AG08395 (cell line): ENCODE measurements at places on chromosomes 3 and 15.

- DNase-seq, result peak; percentile 88
These were observed 48.0 kb upstream of the FSTL1 start for GRCh38 chr3:120498556-120499346.

DNA sequence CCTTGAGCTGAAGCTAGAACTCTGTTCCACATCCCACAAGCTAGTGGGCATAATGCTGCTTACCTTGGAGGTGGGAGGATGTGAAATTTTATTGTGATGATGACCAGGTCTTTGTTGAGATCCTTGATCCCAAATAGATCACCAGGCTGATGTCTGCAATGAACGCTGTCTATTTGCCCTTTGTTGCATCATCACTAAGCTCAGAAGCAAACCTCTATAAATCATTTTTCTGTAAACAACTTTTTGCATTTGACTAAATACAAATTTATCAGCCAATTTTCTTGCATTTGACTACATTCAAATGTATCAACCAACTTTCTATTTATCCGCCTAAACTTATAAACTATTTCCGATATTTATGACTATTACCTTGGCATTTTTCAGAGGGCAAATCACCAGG lies 9.7 kb downstream of the CCDC80 start:
- DNase-seq, result no peak

DNA sequence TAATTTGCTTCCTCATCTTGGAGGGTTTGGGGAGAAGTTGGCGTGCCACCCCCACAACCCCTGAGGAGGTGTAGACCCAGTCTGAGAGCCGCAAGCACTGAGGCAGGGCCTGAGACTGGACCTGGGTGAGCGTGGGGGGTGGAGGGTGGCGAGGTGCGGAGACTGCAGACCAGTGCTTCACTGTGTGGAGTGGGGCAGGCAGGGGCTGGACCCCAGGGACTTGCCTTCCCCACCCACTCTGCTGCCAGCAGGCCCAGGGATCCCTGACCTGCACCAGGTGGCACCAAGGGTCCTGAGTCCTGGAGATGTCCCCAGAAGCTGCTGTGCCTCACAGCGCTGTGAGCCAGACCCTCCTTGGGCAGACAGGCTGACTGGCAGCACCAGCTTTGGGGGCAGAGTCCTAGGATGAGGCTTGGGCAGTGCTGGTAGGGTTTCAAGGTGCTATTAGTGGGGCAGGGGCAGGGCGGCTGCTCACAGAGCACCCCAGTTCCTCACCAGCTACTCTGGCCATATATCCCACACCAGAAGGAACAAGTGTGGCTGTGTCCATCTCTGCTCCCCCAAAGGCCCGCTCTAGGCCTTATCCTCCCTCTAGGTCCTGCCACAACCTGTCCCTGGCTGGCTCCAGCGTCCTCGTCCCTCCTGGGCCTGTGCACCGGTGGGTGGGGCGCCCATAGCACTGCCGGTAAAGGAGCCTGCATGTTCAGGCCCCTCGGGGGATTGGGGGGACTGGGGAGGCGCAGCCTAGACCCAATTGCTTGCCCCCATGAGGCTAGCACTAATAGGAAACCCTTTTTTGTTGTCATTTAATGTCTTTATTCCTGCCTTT lies 11.8 kb downstream of the ZBTB47 start:
- DNase-seq, result no peak

DNA sequence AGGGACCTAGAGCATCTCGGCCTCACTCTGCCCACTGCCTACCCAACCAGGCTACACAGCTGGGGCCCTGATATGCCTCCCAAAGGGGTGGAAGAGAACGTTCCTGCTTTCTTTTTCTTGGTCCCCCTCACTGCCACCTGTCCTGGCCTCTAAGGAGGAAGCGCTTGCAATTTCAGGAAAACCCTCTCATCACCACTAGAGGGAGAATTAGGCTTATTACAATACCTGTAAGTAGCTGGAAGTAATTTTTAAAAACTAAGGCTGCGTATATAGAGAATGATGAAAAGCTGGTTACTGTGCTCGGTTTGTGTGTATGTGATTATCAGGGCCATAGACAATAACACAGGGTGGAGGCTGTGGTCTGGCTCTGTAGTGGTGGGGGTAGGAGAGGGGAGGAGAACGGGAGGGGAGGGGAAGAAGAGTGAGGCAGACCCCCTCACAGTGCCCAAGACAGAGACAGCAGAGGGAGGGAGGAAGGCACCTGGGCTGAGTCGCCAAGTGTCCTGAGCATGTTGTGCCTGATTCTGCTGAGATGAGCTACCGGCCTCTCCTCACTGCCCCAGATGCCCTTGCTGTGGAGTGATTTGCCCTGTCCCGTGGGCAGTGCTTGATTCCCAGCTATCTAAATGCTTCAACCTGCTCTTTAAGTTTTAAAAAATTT lies 3.3 kb downstream of the GABRG3 start:
- peak; percentile 32 for DNase-seq

DNA sequence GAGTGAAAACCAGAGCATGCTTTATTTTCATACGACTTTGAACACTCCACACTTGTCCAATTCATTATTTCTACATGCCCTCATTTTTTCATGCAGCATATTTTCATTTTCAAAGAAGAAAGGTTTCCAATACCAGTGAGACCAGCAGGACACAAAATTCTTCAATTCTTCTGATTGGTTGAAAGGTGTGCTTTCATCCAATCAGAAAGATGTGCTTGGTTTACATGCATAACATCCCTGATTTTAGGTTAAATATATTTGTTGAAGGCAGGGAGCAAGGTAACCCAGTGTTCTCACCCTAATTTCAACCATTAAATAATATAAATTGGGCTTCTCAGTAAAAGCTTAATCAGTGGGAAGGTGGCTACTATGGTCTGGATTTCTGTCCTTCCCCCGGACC lies 47.5 kb upstream of the PPIB start:
- DNase-seq, result no peak
